Jurkat, Clone E6-1 (cell line): ENCODE measurements at places on chromosomes 5 and 9.

- DNase-seq, result no peak
Measured at GRCh38 chr9:15059003-15059402, 148.8 kb upstream of the FREM1 start.

DNA sequence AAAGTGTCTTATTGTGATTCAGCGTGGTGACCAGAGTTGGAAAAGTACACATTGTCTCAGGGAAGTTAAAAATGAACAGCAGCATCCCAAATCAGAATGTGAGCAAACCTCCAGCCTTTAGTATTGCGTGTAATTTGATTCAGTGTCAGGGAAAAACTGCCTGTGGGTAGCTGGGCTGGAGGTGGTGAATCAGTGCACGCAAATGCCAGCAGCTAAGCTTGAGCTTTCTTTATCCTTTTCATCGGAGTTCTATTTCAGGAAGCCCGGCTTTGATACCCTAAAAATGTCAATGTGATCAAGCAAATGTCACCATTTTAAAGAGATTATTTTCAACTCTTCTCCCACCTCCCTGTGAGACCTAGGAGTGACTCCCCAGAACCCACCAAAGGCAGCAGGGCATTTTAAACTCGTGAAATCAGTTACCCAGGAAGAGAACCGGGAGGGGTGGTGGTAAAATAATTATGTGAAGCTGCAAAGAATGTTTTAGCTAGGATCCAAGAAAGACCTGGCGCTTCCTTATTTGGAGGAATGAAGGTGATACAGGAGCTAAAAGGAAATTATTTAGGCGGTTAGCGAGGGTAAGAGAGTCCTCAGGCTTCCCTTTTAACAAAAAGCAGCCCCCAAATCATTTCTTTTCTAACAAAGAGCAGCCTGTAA is 25.7 kb upstream of the C5orf47 start:
- DNase-seq, result no peak

DNA sequence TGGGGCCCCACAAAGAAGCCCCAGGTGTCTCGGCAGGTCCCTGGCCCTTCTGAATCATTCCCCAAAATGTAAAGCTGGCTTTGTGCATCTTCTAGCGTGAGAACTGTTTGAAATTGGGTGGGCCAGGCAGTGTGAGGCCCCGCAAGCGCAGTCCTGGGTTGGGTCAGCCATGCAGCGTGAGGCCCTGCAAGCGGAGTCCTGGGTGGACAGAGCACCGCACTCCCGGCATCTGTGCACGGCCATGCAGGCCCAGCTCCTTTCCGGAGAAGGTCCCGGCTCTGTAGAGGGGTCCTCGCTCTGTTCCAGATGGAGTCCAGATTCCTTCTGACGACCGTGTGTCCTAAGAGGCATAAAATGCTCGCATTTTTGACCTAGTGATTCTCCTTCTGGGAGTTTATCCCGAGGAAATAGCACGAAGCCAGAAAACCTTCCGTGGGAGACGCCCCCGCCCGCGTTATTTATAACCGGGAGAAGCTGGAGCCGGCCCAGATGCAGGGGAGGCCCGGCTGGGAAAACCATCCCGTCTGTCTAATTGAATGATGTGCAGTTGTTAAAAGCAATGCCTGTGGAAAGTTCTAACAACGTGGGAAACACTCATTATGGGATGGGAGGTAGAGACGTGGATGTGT is 19.4 kb upstream of the NOTCH1 start:
- no peak for DNase-seq

DNA sequence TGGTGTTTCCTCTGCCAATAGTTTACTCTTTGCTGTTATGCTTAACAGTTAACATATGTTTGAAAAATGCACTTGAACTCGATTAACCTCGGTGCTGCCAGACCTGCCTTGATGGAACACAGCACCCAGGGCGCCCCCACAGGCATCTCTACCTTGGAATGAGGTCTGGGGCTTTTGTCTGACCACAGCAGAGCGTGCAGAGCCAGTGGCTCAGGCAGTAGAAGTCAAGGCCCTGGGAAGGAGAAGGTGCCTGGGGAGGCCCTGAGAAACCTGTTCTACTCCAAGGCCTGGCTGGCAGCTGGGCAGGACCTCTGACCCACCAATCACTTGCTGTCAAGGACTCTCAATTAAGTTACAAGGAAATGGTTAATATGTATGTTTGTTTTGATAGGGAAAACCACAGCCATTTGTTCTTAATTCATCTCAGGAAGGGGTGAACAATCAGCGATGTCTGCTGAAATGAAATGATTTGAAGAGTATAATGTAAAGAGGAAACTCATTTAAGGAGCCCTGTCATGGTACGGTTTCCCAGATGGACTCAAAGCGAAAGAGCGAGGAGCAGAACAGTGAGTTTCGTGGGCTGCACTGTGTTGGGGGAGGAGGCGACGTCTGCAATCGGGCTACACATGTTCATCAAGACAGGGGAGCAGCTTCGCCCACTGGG is 21.9 kb downstream of the MACROH2A1 start:
- DNase-seq, result peak; percentile 86

- no peak for DNase-seq
Measured at GRCh38 chr5:65612298-65612907, 11.7 kb downstream of the TRIM23 start.

DNA sequence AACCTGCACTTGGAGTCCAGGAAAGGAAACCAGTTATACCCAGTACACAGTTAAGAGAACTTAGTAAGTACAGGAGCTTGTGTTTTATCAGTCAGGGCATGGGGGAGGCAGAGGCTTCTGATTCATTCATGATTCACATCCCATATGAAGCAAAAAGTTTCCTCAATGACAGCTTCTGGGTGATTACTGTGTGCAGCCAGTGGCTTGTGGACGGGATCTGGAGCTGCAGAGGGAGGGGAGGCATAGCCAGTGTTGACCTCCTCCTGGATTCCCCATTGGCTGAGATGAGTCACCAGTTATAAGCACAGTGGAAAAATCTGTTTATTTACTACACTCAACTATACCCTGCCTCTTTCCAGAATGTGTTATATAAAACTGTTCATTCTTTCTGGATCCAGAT is 17.7 kb downstream of the IL31RA start:
- no peak for DNase-seq

DNA sequence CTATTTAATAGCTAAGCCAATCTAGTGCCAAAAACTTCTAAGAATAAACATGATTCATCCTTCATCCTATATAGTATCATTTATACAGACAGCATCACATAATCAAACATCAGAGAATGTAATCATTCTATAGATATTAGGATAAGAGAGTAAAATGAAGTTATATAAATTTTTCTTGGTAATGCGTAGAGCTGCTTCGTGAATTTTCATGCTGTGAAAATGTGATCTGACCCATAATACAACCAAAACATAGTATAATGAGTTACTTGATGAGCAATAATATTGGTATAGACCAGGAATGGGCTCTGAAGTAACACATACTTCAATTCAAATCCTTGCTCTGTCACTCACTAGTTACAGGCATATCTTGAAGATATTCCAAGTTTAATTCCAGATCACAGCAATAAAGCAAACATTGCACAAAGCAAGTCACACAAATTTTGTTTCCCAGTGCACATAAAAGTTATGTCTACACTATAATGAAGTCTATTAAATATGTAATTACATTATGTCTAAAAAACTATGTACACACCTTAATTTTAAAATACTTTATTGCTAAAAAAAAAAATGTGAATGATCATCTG is 23.9 kb downstream of the NR2F1-AS1 start:
- no peak for DNase-seq

- DNase-seq, result no peak
Measured at GRCh38 chr5:1874771-1875220, 7.9 kb downstream of the IRX4 start.

- no peak for DNase-seq
Measured at GRCh38 chr5:139481580-139482049, 943 bp downstream of the STING1 start.

GRCh38 chr5:105730982-105731381 is 1939.8 kb downstream of the EFNA5 start:
- DNase-seq, result no peak

DNA sequence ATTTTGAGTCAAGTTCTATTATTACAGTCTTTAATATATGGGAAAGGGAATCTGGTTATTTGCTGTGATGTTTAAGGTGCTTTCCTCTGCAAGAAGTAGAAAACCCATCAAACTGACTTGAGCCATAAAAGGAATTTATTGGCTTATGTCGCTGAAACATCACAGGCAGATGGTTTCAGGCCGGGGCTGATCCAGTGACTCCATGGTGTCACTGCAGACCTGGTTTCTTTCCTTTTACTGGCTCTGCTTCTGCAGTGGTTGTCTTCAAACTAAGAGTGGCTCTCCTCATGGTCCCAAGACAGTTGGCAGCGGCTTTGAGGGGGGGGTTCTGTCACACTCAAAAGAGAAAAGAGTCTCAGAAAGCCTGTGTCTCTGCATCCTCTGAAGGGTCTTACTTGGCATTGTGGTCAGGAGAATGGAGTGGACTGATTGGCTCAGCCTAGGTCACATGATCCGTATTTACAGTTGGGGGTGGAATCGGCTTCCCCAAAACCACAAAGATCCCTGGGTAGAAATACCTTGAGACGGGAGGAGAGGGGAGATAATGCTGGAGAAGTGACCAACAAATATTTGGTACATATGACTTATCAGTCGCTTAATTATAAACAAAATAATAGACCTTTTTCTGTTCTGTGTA is 106.3 kb downstream of the DAPK1 start:
- peak; percentile 70 for DNase-seq

DNA sequence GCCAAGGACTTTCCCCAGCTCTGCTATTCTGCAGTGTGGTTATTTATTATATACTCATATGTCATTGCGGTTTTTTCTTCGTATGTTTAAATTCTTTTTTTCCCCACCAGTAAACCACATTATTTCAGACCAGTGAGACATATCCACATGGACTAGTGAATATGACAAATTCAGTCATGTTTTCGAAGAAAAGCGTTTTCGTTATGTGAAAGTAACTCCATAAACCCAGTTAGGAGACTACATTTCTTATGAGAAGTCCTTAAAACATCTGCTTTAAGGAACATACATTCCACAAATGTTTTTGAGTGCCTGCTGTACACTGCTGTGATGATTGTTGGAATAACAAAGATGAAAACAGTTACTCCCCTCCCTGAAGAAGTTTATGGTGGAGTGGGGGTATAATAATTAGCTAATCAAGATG is 591.8 kb upstream of the CLINT1 start:
- DNase-seq, result no peak

- DNase-seq, result no peak
Measured at GRCh38 chr5:7453947-7454346, 58.0 kb downstream of the ADCY2 start.

- DNase-seq, result no peak
Measured at GRCh38 chr5:58440901-58441460, 18.9 kb downstream of the PLK2 start.

- DNase-seq, result no peak
Measured at GRCh38 chr9:6917162-6917561, 159.4 kb downstream of the KDM4C start.

- no peak for DNase-seq
Measured at GRCh38 chr5:130436430-130436829, 532.2 kb downstream of the CHSY3 start.

GRCh38 chr9:71637926-71638325 is 130.4 kb downstream of the CEMIP2 start:
- no peak for DNase-seq

DNA sequence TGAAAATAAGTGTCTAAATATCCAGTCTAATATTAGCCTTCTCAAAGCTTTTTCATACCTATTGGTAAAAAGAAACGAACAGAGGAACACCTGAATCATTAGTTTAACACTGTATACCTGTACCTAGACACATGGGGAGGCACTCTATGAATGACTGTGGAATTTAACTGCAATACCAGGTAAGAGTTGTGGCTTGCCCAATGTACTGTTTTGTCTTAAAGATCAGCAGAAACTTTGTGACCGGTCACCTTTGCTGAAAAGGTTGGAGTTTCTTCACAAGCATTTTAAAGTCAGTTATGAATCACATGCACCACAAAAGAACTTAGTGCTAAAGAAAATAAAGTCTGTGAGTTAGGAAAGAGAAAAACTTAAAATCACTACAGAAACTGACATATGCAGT is 2.4 kb downstream of the PGGT1B start:
- no peak for DNase-seq

DNA sequence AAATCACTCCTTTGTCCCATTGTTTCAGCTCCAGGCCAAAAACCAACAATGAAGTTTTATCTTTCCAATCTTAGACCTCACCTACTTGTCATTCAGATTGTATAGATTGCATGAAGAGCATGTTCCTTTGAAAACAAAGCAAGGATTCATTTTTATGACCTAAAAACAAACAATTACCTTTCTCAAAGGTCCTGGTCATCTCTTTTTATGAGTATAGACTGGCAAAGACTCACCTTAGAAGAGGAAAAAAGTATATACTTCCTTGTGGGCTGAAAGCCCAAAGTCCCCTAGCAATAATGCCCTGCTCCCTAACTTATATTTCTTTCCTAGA is 28.4 kb upstream of the TLE1 start:
- DNase-seq, result no peak

DNA sequence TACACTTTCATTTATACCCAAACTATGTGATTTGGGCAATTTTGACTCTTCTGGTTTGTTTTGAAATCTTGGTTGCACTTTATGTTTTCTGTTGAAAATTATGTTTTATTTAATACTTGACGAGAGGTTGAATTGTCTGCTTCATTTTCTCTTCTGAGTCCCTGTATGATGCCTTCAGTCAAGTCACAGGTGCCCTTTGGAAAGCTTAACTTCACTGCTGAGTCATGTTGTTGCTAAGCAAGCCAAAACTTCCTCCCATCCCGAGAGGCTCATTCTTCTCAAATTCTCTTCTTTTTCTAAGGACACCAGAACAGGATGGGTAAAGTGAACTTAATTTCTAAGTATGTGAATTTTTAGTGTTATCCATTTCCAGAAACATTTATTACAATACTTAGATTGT is 455.3 kb upstream of the PTGER4 start:
- DNase-seq, result no peak
